ENCODE measurements at places on chromosomes 7 and 10. TPM values are rescaled to one million over a fixed set of nuclear protein-coding genes. Genes with fewer than 3 reads are reported as not detected.
A peak's percentile ranks its signal among the peaks of the same experiment; 100 is the strongest.

TAS2R5 gene
- total RNA-seq: 2.3 TPM

RBAK gene
- 11.8 TPM for total RNA-seq

PIP gene
- total RNA-seq: not detected

PNLIPRP1 gene
- total RNA-seq: not detected

HOXA2 gene
- 5.6 TPM for total RNA-seq

DNA sequence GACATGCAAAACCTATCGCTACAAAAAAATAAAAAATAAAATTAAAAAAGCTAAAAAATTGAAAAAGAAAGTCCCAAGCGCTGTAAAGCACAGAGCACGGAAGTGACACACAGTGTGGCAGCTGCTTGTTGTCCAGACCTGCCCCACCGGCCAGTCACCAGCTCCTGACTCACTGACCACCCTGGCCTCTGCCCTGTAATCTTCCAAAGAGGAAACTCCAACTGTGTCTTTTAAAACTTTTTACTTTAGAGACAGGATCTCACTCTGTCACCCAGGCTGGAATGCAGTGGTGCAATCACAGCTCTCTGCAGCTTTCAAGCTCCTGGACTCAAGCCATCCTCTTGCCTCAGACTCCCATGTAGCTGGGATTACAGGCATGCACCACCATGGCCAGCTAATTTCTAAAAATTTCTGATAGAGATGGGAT lies 23.6 kb downstream of the GNA12 start:
- no peak overlapping the region for H3K4me3 ChIP-seq
- H3K27me3 ChIP-seq: no peaks in the 10 kb centered on the region
- peaks cover 39% of the 10 kb centered on the region for H3K4me1 ChIP-seq
- DNase-seq: peak; percentile 53

GRCh38 chr10:60905580-60905979 lies 38.4 kb downstream of the RHOBTB1 start:
- no peaks in the 10 kb centered on the region for H3K27me3 ChIP-seq
- no peaks in the 10 kb centered on the region for H3K36me3 ChIP-seq
- H3K27ac ChIP-seq: no peak overlapping the region
- no peak overlapping the region for H3K4me3 ChIP-seq

DNA sequence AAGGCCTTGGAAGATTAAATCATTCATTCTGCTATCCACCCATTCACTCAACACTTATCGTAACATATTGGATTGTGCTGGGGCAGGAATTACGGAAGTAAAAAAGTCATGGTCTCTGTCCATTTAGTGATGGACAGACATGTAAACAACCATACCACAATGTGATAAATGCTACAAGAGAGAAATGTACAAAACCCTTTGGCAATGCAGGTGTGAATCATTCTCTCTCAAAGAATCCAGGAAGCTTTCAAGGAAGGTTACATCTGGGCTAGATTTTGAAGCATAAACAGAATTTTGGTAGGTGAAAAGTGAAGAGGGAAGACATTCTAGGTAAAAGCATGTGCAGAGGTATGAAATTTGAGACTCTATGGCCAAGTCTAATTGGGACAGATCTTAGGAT lies 61.7 kb upstream of the KCNIP2 start:
- no peaks in the 10 kb centered on the region for H3K36me3 ChIP-seq
- no peaks in the 10 kb centered on the region for H3K4me1 ChIP-seq
- no peak overlapping the region for H3K4me3 ChIP-seq
- H3K27ac ChIP-seq: no peak overlapping the region

- no peak for DNase-seq
- no peak overlapping the region for H3K4me3 ChIP-seq
- no peak overlapping the region for H3K27ac ChIP-seq
- H3K36me3 ChIP-seq: no peaks in the 10 kb centered on the region
- peaks cover 2% of the 10 kb centered on the region for H3K4me1 ChIP-seq
These were observed 1.3 kb downstream of the FIGNL1 start for GRCh38 chr7:50448823-50449222.

DNA sequence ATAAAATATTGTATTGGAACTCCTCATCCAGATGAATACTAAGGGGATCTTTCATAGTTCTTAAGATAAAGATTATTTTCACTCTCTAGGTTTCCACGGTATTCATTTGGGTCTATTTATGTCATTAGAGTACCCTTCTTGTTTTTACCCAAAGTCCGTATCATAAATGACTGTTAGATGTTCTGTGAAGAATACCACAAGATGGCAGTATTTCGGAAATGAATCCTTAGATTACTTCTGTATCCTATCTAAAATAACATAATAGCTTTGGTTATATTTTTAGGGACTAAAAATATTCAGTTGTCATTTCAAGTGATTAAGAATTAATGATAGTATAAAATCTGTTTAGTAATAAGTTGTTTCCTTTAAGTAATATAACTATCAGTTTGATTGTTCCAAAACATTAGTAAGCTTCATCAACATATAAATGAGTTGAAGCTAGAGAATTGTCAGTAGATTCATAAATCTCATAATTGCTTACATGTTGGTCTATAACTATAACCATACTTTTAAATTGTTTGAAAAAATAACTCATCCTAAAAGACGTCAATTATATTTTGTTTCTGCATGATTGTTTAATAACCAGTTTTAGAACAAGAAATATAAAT lies 337.5 kb upstream of the KCND2 start:
- no peak for DNase-seq
- no peak overlapping the region for H3K4me3 ChIP-seq
- no peaks in the 10 kb centered on the region for H3K36me3 ChIP-seq
- H3K27me3 ChIP-seq: peaks cover 2% of the 10 kb centered on the region
- H3K27ac ChIP-seq: no peak overlapping the region
- H3K4me1 ChIP-seq: no peaks in the 10 kb centered on the region
